ENCODE measurements at places on chromosomes 13 and 19. TPM values are rescaled to one million over a fixed set of nuclear protein-coding genes. Genes with fewer than 3 reads are reported as not detected.

The EXOSC5 gene
- polyA plus RNA-seq: 116 TPM

The LILRA6 gene
- polyA plus RNA-seq: not detected

The C13orf42 gene
- not detected for polyA plus RNA-seq

The C19orf85 gene
- polyA plus RNA-seq: not detected

The CD22 gene
- polyA plus RNA-seq: 74.5 TPM

The FFAR2 gene
- 0.68 TPM for polyA plus RNA-seq

- no peaks in the 10 kb centered on the region for H3K36me3 ChIP-seq
- H3K4me3 ChIP-seq: no peak overlapping the region
- DNase-seq: no peak
- H3K27ac ChIP-seq: no peak overlapping the region
These were observed 15.9 kb upstream of the RANBP3 start for GRCh38 chr19:5993648-5994358.

DNA sequence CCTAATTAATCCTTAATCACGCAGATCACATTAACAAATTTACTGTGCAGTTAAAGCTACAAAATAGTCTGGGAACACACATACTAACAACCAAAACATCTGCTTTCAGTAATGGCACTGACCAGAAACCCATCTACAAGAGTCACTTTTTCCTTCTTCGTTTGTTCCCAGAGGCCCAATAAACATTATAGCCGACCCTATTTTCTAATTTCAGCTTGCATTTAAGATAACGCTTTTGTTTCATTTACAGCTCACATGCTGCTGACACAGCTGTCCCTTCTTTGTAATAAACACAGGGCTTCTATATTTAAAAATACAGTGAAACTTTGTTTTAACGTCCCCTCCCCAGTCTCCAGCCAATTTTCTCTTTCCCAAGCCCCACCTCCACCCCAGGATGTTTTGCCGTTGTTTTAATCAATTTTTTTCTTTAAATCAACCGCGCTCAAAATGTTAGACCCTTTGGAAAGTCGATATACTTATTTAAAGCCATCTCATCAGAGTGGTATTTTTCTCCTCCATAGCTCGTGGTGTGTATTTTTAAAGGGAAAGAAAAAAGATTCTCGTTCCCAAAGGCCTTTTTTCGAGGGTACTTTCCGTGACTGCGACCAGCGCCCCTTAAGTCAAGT is 1.7 kb upstream of the WBP4 start:
- H3K4me1 ChIP-seq: peaks cover 3% of the 10 kb centered on the region
- H3K4me3 ChIP-seq: peak overlapping the region; percentile 94
- H3K27ac ChIP-seq: peak overlapping the region; percentile 96
- DNase-seq: no peak
- H3K36me3 ChIP-seq: no peaks in the 10 kb centered on the region

DNA sequence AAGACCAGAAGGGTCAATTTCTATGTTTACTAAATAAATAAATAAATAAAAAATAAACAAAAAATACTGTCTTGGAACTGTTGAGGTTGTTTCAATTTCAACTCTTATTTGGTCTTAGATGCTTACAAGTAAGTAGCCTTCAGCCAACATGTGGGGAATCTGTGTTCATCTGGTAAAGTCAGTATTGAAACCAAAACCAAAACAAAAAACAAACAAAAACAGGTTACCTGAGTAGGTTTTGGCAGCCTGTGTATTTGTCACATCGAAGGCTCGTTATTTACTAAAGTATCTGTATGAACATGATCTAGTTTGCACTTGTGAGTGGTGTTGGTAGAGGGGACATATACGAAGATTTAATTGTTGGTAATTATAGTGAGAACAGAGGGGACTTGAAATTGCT is 471.5 kb downstream of the SLITRK5 start:
- H3K27ac ChIP-seq: no peak overlapping the region
- no peak overlapping the region for H3K4me3 ChIP-seq
- no peak for DNase-seq
- H3K4me1 ChIP-seq: no peaks in the 10 kb centered on the region
- H3K36me3 ChIP-seq: no peaks in the 10 kb centered on the region

GRCh38 chr19:46373491-46374359 is 26.8 kb downstream of the PPP5C start:
- peaks cover 7% of the 10 kb centered on the region for H3K4me1 ChIP-seq
- H3K4me3 ChIP-seq: no peak overlapping the region
- H3K27me3 ChIP-seq: no peaks in the 10 kb centered on the region
- no peak overlapping the region for H3K27ac ChIP-seq

GRCh38 chr13:33644581-33645543 is 173.1 kb upstream of the RFC3 start:
- DNase-seq: no peak
- H3K27me3 ChIP-seq: no peaks in the 10 kb centered on the region
- H3K4me3 ChIP-seq: no peak overlapping the region
- no peak overlapping the region for H3K27ac ChIP-seq
- peaks cover 4% of the 10 kb centered on the region for H3K4me1 ChIP-seq

DNA sequence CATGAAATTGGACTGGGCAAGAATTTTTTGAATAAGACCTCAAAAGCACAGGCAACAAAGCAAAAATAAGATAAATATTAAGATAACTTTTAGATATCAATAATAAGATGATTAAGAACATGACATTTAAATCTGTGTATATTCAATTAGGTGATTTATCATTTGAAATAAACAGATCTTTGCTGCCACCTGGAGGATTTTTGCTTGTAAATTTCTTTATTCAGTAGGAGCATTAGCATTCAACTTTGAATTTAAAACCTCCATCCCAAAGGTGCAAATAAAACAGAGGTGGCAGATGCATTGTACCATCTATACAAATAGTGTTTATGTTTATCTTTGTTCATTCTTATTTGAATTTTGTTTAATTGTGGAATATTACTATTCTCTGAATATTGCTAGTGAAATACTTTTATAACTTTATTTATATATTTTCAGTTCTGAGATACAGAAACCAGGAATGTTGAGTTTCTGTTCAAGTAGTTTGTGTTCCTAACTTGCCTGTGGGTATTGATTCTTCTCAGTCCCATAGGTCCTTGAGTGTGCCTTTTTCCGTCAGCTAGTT is 20.9 kb downstream of the COG6 start:
- H3K27ac ChIP-seq: no peak overlapping the region
- H3K27me3 ChIP-seq: no peaks in the 10 kb centered on the region
- no peaks in the 10 kb centered on the region for H3K36me3 ChIP-seq
- no peak for DNase-seq
- no peaks in the 10 kb centered on the region for H3K4me1 ChIP-seq

DNA sequence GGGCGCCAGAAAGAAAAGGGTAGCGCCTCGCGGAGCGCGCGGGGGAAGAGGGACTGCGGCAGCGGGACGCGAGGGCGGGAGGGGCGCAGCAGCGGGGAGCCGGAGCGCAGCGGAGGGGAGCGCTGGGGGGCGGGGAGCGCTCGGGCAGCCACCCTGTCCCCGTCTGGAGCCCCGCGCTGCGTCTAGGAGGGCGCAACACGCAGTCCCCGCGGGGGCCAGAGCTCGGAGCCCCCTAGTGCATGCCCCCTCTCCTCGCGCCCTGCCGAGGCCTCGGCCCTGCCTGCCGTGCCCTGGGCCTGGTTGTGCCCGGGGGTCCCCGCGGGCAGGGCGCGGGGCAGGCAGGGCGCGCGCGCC is 37.9 kb downstream of the SOX1 start:
- no peak overlapping the region for H3K4me3 ChIP-seq
- no peaks in the 10 kb centered on the region for H3K4me1 ChIP-seq
- no peak for DNase-seq
- H3K27me3 ChIP-seq: no peaks in the 10 kb centered on the region

DNA sequence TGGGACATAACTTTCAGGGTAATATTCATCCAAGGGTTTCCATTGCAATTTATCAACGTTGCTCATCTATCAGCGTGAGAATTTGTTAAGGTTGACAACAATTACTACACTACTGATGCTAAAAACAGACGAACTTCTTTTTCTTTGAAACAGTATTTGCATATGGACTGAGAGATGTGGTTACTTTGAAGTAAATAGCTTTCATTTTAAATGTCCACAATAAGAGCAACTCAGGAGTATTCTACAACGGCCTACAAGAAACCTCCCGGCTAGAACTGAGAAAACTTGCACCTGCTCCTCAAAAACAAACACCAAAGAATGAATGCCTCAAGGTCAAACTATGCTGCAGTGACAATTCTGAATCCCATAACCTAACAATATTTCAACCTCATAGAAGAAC is 238.4 kb downstream of the IRS2 start:
- no peak overlapping the region for H3K4me3 ChIP-seq
- H3K27ac ChIP-seq: no peak overlapping the region
- no peaks in the 10 kb centered on the region for H3K36me3 ChIP-seq
- no peak for DNase-seq

GRCh38 chr19:10184636-10185035 is 10.1 kb downstream of the DNMT1 start:
- no peak overlapping the region for H3K4me3 ChIP-seq
- no peaks in the 10 kb centered on the region for H3K4me1 ChIP-seq
- DNase-seq: no peak
- H3K27ac ChIP-seq: no peak overlapping the region

- H3K4me3 ChIP-seq: no peak overlapping the region
- DNase-seq: no peak
- no peaks in the 10 kb centered on the region for H3K27me3 ChIP-seq
- no peaks in the 10 kb centered on the region for H3K4me1 ChIP-seq
These were observed 10.9 kb downstream of the MIR17HG start for GRCh38 chr13:91358387-91358782.

DNA sequence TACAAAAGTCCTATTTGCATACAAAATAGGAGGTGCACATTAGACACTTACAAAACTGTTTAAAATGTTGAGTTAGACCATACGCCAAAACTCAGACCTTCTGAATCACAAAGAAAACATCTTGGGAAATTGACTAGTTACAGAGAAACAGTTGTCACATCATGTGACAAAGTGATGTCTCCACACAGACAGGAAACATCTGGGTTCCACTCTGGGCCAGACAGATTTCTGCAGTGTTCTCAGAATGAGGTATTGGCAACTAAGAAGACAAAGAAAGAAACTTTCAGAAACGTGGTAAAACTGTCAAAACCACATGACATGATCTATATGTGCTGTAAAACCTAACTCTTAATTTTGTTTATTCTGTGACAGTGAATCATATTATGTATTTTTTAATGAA is 6.7 kb downstream of the ZNF793 start:
- H3K27ac ChIP-seq: no peak overlapping the region
- no peak for DNase-seq
- no peaks in the 10 kb centered on the region for H3K27me3 ChIP-seq
- H3K36me3 ChIP-seq: no peaks in the 10 kb centered on the region
- no peak overlapping the region for H3K4me3 ChIP-seq

DNA sequence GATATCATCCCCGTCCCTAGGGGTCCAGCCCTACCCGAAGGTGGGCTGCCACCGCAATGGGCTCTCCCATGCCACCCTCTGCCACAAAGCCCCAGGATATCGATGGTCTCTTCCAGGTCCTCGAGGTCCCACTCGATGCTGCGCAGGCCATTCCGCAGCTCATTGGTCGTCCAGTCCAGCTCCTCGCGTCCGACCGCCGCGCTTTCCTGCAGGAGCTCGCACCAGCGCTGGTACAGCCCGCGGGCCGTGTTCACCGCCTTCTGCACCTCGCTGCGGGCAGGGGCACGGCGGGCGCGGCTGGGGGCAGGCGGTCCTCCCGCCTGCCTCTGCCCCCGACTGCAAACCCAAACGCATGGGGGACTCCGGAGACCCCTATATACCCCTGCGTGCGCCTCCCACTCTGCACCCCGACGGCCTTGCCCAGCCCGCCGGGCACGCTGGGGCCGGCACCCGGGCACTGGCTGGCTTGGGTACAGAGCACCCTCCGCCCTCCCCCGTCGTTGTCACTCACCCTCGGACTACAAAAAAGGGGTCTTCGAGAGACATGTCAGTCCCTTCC is 468 bp downstream of the STX10 start:
- H3K4me3 ChIP-seq: peak overlapping the region; percentile 97
- H3K27ac ChIP-seq: peak overlapping the region; percentile 97
- no peaks in the 10 kb centered on the region for H3K27me3 ChIP-seq
- DNase-seq: no peak
- no peaks in the 10 kb centered on the region for H3K36me3 ChIP-seq

DNA sequence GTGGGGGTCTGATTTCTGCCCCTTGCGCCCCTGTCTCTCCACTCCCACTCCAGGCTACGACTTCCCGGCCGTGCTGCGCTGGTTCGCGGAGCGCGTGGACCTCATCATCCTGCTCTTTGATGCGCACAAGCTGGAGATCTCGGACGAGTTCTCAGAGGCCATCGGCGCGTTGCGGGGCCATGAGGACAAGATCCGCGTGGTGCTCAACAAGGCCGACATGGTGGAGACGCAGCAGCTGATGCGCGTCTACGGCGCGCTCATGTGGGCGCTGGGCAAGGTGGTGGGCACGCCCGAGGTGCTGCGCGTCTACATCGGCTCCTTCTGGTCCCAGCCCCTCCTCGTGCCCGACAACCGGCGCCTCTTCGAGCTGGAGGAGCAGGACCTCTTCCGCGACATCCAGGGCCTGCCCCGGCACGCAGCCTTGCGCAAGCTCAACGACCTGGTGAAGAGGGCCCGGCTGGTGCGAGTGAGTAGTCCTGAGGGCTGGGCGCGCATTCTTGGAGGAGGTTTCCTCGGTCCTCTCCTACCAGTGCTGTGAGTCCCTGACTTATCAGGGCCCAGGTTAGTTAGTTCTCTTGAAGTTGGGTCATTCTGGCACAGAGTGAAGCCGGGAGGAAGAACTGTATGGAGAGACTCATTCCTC is 12.7 kb downstream of the EHD2 start:
- 0 out of 2 replicates have a peak, but pooled peaks cover 2% of the 10 kb centered on the region for H3K27me3 ChIP-seq
- no peak overlapping the region for H3K4me3 ChIP-seq

DNA sequence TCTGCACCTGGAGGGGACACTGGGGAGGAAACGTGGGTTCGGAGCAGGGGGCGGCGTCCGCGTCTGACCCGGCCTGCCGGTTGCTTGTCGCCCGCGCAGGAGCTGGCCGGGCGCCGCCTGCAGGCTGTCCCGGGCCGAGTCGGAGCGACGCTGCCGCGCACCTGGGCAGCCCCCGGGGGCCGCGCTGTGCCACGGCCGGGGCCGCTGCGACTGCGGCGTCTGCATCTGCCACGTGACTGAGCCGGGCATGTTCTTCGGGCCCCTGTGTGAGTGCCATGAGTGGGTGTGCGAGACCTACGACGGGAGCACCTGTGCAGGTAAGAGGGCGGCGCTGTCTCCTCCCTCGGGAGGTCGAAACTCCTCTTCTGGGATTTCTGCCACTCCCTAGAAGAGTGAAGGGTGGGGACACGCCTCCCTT is 1.3 kb downstream of the ITGBL1 start:
- no peaks in the 10 kb centered on the region for H3K27me3 ChIP-seq
- H3K36me3 ChIP-seq: no peaks in the 10 kb centered on the region
- H3K27ac ChIP-seq: no peak overlapping the region
- DNase-seq: no peak
- H3K4me3 ChIP-seq: peak overlapping the region; percentile 11
- no peaks in the 10 kb centered on the region for H3K4me1 ChIP-seq

DNA sequence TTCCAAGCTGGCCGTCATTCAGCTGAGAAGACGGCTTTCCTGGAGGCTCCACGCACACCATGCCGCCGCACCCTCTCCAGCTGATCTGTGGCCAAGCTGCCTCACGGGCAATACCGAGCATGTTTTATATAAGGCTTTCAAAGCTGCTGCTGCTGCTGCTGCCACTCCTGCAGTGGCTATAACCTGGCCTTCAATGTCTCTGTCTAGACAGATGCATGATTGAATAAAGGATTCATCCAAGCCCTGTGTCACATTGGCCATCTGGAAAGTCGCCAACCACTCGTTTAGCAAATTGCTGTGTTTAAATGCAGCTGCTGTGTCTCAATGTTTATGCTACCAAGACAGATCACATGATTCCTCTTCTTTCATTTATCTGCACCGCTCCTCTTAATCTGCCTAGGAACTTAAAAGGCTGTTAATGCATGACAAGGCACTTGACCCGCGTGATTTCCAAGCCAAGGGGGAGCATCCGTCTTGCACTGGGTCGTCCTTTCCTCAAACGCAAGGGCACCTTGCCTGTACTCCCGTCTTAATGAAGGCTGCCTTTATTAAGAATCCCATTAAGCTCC is 114.3 kb downstream of the TEX26 start:
- H3K27me3 ChIP-seq: no peaks in the 10 kb centered on the region
- H3K27ac ChIP-seq: no peak overlapping the region
- H3K4me1 ChIP-seq: peaks cover 16% of the 10 kb centered on the region

Measured in GM12878 (cell line).